Activated CD4-positive, CD25-positive, alpha-beta regulatory T cell (primary cell): ENCODE measurements at places on chromosomes 3 and 15.
A peak's percentile ranks its signal among the peaks of the same experiment; 100 is the strongest.

DNA sequence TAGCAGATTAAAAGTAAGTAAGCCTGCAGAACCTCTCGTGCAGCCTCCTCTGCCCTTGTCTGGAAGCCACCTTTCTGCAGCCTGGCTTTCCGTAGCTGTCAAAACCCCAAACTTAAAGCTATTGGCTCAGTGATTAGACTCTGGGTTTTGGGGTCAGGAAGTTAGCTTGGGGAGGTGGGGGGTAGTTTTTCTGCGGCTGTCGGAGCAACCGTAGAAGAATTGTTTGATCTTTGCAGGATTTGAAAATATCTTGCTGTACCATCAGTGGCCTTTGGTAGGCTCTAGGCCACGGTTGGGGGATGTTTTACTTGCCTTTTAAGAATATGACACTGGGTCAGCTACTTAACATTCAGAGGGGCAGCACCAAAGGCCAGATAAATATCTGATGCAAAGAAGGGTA, 88.4 kb upstream of the RASGRP1 start:
- DNase-seq: no peak

GRCh38 chr3:95097493-95097892, 1034.6 kb downstream of the NSUN3 start:
- DNase-seq: no peak

- DNase-seq: no peak
Measured at GRCh38 chr3:43082457-43082856, 23.4 kb downstream of the POMGNT2 start.

DNA sequence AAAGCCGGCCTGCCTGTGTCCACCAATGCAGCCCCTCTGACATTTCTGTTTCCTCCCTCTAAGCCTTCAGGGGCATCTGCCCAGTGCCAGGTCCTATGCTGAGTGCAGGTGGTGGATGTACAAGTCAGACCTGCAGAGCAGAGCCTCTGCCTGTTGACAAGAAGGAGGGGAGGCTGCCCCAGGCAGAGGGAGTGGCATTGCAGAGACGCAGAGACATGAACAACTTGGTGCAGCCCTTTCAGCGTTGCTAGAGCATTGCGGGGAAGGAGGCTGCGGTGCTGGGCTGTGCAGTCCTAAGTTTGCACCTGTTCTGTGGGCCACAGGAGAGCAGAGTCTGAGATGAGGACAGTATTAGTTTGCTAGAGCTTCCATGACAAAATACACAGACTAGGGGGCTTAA, 65.2 kb downstream of the LSM3 start:
- DNase-seq: no peak

DNA sequence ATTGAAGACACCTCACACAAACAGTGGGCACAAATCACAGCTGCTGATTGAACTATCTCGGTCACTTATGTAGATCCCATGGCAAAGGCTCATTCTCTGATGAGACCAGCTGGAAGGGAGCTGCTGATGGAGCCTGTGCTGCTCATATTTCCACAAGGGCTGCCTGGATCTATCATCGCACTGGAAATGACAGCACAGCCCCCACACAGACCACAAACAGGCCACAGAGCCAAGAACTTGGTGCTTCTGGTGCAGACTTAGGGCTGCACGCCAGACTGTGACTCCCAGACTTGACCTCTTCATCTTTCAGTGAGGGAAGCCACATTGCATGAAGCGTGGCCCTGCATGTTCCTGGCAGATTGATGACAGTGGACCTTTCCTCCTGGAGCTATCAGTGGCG, 197.6 kb downstream of the MINAR1 start:
- no peak for DNase-seq

- DNase-seq: no peak
Measured at GRCh38 chr3:154538566-154539360, 108.8 kb upstream of the GPR149 start.

GRCh38 chr3:67176396-67176795, 178.3 kb downstream of the KBTBD8 start:
- DNase-seq: no peak

GRCh38 chr3:181793006-181793405, 81.3 kb downstream of the SOX2 start:
- no peak for DNase-seq

DNA sequence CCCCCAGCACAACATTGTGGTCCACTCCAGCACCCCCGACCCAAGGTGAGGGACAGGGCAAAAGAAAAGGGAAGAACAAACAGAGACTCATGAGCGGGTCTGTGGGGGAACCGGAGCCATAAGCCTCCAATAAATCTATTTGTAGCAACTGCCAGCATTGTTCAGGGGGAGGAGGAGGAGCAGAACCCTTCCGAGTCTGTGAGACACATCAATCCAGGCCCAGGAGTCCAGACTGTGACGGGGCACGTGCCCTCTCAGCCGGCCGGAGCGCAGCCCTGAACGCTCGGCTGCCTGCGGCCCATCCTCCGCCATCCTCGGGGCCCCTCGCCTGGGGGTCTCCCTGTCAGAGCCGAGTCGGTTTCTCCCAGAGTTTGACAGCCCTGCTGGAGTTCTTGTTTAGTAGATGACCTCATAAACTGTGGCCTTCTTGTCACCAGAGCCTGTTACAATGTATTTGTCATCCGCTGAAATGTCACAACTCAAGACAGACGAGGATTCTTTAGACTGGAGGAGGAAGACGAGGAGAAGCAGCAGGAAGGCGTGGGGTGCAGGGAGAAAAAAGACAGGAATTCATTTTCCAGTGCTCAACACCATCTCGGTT, 47.9 kb downstream of the TLE3 start:
- no peak for DNase-seq

GRCh38 chr15:74904190-74904805, 2.4 kb downstream of the FAM219B start:
- no peak for DNase-seq

DNA sequence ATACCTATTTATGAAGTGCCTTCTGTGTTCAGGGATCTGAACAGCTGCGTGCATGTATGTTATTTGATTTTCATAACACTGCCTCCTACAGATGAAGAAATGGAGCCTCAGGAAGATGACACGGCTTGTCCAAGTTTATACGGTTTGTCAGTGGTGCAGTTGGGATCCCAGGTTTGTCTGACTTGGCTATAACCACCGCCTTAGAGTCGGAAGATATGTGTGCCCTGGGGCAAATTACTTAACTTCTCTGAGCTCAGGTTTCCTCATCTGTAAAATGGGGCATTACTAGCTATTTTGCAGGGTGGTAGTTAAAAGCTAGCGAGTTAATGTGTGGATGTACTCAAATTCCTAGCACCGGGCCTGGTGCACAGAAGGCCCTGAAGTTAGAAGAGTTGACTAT, 54.1 kb upstream of the ANP32A start:
- no peak for DNase-seq

GRCh38 chr15:66842710-66843441, 140.8 kb downstream of the SMAD6 start:
- no peak for DNase-seq

GRCh38 chr15:69590932-69591524, 138.4 kb downstream of the RPLP1 start:
- no peak for DNase-seq

DNA sequence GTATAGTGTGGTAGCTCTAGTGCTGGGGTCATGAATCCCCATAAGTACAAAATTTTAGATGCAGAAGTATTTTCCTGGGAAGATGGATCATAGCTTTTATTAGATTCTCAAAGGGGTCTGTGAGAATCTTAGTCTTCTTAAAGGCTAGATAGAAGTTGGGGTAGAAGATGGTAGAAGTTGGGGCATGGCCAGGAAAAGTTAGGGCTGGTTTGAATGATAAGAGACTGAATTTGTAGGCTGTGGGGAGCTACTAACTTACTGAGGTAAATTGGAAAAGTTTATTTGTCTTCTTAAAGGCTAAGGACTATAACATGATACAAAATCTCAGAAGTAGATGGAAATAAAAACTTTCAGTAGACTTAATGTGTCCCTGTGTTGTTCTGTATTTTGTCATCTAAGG, 1.6 kb upstream of the UBE2Q2 start:
- no peak for DNase-seq

DNA sequence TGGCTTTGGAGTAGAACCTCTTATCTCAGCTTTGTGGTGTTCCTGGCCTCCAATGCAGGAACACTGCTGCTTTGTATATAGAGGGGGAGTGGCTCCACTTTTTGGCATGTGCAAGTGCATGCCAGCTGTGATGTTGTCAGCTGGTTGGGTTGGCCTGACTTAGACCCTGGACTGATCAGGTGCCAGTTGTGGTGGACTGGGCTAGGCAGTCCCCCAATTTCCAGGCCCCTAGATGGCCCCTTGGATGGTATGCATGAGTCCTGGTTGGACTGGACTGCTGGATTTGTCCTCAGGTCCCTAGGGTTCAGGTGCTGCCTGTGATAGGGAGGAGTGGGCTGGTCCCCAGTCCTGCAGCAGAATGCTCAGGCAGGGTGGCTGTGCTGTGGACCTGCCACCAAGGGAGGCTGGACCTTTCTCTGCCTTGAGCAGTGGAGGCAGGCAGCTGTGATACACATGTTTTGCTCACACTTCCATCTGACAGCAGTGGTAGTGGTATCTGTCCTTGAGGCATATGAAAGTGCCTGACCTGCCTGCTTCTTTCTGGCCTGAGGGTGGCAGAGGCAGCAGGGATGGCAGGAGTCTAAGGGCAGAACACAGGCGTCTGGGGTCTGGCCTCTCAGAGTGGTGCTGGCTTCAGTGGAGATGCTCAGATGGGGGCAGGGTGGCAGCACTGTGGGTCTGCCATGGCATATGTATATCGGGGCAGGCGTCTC, 74.8 kb downstream of the STXBP5L start:
- no peak for DNase-seq

DNA sequence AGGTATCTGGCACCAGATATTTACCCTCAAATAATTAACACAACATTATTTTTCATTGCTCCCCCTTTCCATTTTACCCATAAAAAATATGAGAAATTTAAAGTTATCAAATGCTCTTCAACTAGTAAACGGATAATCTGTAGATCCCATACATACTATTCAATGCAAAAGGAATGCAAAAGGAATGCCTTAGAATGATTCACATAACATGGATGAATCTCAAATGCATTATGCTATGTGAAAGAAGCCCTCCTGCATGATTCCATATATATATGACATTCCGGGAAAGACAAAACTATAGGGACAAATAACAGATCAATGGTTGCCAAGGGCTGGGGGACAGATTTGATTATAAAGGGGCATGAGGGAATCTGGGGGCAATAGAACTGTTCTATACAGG, 195.7 kb downstream of the STT3B start:
- no peak for DNase-seq

- peak; percentile 34 for DNase-seq
Measured at GRCh38 chr15:82298520-82298919, 35.9 kb downstream of the SAXO2 start.

GRCh38 chr15:66001717-66002426, 132.6 kb downstream of the RAB11A start:
- no peak for DNase-seq

GRCh38 chr15:89654847-89655805, at the start of gene KIF7:
Gene KIF7, minus strand, starts transcription at chr15:89655467. Its CDS starts 2,537 bp downstream, at chr15:89652930.
- DNase-seq: no peak

GRCh38 chr3:126539558-126540250, 15.7 kb downstream of the CHST13 start:
- DNase-seq: no peak

- no peak for DNase-seq
Measured at GRCh38 chr3:126931806-126932187, 51.1 kb upstream of the PLXNA1 start.

- DNase-seq: no peak
Measured at GRCh38 chr15:35871282-35871681, 325.3 kb upstream of the DPH6 start.

DNA sequence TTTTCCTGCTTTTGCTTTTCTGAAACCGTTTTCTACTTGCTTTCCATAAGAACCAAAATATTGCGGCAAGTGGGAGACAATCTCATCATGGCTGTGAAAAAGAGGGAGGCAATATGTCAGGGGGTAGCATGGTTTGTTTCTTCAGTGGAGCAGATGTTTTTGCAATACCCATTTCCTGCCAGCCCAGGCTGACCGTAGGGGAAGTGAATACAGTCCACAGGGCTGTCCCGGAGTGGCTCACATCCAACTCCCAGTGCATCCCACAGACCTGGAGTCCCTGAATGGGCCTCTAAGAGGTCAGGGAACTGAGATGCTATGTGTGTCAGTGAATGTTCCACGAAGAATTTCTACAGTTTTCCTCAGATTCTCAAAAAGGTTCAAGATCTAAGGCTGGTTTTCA, 69.6 kb downstream of the EPHB1 start:
- no peak for DNase-seq

GRCh38 chr15:68561171-68561900, 17.5 kb upstream of the CORO2B start:
- no peak for DNase-seq

GRCh38 chr15:33045066-33045810, 149.3 kb downstream of the FMN1 start:
- DNase-seq: no peak

GRCh38 chr3:45575386-45575923, 19.1 kb upstream of the LIMD1 start:
- no peak for DNase-seq

DNA sequence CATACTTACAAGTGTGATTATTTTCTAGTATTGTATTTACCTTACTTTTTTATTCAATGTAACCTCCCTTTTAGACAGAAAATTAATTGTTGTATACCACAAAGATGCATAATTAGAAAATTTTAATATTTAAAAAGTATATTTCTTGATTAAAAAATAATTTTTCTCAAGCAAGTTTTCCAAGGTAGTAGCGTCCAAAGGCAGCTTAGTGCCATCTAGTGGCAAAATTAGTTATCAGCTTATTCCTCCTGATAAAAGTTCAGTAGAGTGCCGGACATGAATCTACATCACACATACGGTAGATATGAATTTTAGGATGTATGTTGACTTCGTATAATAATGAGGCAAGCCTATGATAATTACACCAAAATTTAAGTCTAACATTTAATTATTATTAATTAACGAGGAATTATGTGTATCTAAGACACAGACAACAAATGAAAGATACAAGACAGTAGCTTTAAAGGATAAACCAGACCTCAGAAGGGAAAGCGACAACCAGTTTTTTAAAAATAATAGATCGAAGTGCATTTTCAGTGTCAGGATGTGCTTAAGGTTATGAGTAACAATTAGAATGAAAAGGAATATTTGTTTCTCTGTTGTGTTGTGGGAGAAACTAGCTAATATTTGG, 405.9 kb downstream of the ROBO1 start:
- DNase-seq: no peak

DNA sequence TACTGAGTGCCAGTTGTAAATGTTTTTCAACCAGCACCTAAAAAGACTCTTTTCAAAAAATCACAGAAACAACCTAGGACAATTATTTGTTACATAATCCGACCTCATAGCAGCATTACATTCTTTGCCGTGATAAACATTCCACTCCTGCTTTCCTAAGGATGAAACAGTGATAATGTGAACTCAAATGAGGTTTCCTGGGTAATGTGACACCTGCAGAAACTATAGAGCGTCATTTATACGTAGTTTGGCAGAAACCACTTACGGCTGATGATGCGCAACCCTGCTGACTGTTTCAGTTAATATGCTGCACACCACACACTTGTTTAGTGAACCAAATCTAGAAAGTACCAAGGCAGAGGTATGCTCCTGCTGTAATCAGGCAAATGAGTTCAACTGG, 55.8 kb downstream of the SEMA6D start:
- no peak for DNase-seq

- no peak for DNase-seq
Measured at GRCh38 chr3:151478335-151478697, 17.5 kb upstream of the IGSF10 start.
